Sigmoid colon (tissue), 7 donors: ENCODE measurements at places on chromosomes 2 and 18. TPM values are rescaled to one million over a fixed set of nuclear protein-coding genes. Genes with fewer than 3 reads are reported as not detected.

DNA sequence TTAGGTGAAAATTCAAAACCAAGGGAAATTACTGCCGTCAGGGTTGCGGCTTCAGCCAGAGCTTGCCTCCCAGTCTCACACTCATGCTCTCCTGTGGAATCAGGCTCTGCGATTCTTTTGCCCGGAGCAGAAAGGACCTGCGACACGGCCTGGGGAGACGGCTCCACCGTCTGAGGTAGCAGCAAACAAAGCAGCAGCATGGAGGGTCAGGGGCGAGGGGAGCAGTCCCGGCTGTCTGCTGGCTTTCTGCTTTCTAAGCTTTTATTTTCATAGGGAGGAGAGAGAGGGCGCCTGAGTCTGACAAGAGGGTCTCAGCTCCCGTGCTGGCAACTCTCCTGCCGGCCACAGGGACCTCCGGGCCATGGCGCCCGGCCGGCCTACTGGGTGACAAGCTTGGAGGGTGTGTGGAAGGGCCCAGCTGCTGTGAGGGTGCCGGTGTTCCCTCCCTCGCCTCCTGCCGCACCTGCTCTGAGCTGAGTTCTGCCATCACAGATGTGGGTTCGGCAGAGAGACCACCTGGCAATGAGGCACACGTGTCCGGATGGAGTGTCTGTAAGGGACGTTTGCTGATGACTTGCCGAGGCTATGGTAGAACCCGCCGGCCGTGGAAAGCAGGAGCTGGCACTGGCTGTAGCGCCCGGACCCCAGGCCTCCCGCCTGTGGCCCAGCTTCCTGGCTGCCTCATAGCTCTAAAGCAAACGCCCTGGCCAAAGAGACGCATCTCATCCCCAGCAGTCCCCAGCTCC, 66.2 kb upstream of the CTDP1 start:
- peak; percentile 55 for DNase-seq

Gene DAW1
- not detected for total RNA-seq

Gene ADAM23
- total RNA-seq, result 2.9 TPM

- DNase-seq, result no peak
Measured at GRCh38 chr2:188391354-188391753, 99.7 kb downstream of the GULP1 start.
